ENCODE measurements at places on chromosomes 11 and 22. TPM values are rescaled to one million over a fixed set of nuclear protein-coding genes. Genes with fewer than 3 reads are reported as not detected.

Gene UBE2L6
- total RNA-seq: 51.7 TPM

GRCh38 chr22:44291674-44292360 lies 20.9 kb downstream of the SHISAL1 start:
- no peak for DNase-seq

- DNase-seq: no peak
These were observed 118.6 kb upstream of the C11orf87 start for GRCh38 chr11:109303342-109303741.

GRCh38 chr11:65817835-65818680 lies 15.7 kb upstream of the SNX32 start:
- DNase-seq: peak; percentile 86
